ENCODE measurements at places on chromosomes 6 and 20.

- no peak for DNase-seq
Observed at GRCh38 chr6:88422831-88423230, 256.7 kb upstream of the CNR1 start.

- DNase-seq: no peak
Observed at GRCh38 chr6:71482742-71483141, 194.1 kb downstream of the OGFRL1 start.

DNA sequence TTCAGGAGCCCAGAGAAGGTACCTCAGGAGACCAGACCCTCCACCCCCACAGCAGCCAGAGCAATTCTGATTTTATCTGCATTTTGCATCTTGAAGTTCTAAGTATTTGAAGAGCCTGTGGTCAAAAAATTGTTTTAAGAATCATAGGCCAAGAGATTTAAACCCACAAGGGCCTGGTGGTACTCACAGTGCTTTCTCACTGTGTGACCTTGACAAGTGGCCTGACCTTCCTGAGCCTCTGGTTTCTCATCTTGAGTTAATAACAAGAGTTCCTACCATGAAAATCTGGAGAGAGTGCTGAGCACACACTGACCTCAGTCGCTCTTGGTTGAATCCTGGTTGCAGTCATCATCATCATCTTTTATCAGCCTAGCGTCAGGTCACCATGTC lies 45.4 kb upstream of the ID1 start:
- DNase-seq: no peak

GRCh38 chr20:54208548-54209176 lies 775 bp downstream of the PFDN4 start:
- peak; percentile 66 for DNase-seq

DNA sequence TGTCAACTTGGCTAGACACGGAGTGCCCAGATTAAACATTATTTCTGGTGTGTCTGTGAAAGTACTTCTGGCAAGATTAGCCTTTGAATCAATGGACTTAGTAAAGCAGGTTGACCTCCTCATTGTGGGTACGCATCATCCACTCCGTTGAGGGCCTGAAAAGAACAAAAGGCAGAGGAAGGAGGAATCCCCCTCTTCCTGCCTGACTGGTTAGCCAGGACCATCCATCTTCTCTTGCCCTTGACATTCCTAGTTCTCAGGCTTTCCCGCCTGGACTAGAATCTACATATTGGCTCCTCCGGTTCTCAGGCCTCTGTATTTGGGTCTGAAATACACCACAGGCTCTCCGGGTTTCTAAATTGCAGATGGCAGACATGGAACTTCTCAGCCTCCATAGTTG lies 74.0 kb upstream of the POPDC3 start:
- no peak for DNase-seq

All from fibroblast of skin of right biceps (primary cell).